ENCODE measurements at places on chromosomes 5 and 9. TPM values are rescaled to one million over a fixed set of nuclear protein-coding genes. Genes with fewer than 3 reads are reported as not detected.

The DEPDC1B gene
- 1.8 TPM for total RNA-seq

The ENC1 gene
- 109 TPM for total RNA-seq

DNA sequence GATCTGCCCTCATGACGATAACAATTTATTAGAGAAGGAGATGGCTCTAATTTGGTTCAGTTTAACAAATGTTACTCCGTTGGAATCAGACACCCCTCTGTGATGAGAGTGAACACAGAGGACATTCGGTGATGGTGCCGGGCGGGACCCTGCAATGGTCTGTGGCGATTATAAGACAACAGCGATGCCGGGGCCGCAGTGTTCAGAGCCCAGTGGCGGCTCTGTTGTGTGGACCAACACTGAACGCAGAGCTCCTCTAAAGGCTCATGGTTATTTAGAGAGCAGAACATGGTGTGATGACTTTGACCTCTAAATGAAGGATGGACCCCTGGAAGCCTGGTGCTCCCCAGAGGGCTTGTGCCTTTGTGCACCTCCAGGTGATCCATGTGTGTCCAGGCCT, 21.2 kb downstream of the UBE2QL1 start:
- no peak for DNase-seq

- no peak for DNase-seq
These were observed 842.9 kb upstream of the SEMA6A start for GRCh38 chr5:117417501-117417900.

The SH2D3C gene
- 0.29 TPM for total RNA-seq

DNA sequence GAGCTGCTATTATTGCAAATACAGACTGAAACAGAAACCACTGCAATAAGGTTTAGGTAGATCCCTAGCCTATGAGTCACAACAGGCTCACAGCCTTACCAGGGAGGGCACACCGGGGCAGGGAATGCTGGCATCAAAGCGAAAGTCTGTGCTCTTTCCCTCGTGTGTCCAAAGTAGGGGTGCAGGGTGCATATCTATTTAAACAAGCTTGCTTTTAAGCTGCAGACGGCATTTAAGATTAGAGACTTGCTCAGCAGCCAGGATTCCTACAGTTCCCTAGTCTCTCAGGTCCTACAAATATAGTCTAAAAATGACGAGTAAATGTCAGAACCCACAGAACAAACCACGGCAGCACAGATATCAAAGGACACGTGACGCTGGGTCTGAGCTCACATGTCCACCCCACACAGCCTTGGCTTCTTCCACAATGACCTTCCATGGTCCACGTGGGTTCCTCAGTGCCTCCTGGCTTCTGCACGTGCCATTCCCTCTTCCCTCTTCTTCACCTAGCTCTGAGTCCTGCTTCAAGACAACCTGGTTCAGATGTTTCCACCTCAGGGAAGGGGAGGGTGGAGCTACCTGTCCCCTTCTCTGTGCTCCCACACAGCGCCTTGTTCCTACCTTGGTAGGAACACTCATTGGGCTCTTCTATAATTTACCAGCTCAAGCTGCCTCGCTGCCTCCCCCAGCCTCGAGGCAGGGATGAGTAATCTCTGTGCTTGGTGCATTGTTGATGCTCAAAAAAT, 193.2 kb downstream of the MAPKAP1 start:
- peak; percentile 91 for DNase-seq

GRCh38 chr5:4229414-4230292, 634.0 kb downstream of the IRX1 start:
- peak; percentile 43 for DNase-seq

The CENPK gene
- total RNA-seq: 11.9 TPM

- DNase-seq: no peak
These were observed 26.5 kb downstream of the MTAP start for GRCh38 chr9:21828853-21829410.

All from osteoblast (primary cell).